ENCODE measurements at places on chromosomes 7 and 10.

GRCh38 chr10:92844746-92845145 lies 3.6 kb upstream of the EXOC6 start:
- no peak for DNase-seq

GRCh38 chr10:101007099-101007711 lies 7.6 kb downstream of the LZTS2 start:
- no peak for DNase-seq

DNA sequence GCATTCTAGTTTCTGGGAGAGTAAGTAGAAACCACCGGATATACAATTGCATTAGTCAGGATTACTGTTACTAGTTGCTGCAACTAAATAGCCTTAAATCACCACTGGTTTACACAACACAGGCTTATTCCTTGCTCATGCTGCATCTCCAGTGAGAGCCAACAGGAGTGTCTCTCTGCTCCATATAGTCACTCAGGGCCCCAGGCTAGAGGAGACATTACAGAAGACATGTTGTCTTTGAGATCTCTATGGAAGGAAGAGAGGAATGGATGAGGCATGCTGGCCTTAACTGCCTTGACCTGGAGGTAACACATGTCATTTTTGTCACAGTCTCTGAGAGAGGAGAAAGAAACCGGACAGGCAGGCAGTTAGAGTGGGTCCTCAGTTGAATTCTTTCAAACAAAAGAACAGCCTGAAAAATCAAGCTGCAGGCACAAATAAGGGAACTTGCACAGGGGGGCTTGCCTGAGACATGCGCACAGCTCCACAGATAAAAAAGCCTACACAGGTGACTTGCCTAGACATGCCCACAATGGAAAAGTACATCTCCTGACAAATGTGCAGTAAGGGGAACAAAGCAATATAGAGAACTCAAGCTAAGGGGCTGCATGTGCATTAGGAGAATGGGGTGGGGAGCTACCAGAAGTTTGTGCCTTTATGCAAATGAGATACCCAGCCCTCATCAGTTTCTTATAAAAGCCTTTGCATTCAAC lies 348.0 kb downstream of the TYW1 start:
- no peak for DNase-seq

- no peak for DNase-seq
Measured at GRCh38 chr10:118832241-118832651, 77.5 kb upstream of the CACUL1 start.

- no peak for DNase-seq
Measured at GRCh38 chr10:81866753-81867152, 8.2 kb upstream of the NRG3 start.

- DNase-seq, result no peak
Measured at GRCh38 chr10:116630020-116630419, 9.3 kb downstream of the PNLIPRP2 start.

DNA sequence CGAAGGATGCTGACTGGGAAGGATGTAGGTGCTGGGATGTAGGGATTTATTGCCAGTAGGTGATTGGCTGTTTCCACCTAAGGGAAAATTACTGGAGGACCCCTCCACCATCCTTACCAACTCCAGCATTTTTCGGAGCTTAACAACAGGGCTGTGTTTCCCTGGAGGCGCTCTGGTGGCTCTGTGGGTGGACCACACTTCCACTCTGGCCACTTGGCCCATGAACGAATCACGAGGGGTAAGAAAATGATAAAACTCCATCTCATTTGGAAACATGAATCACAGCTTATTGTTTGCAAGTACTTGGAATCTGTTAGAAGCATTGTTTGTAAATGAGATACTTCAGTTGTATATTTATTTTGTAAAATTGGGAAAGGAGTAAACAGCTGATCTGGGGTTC lies 3.0 kb downstream of the DOCK1 start:
- no peak for DNase-seq

GRCh38 chr7:158602905-158603772 lies 15.5 kb upstream of the PTPRN2 start:
- DNase-seq, result no peak

GRCh38 chr10:9449530-9449929 lies 1395.0 kb downstream of the GATA3 start:
- DNase-seq, result no peak

- DNase-seq, result no peak
Measured at GRCh38 chr10:122688293-122688989, 11.2 kb downstream of the C10orf120 start.

DNA sequence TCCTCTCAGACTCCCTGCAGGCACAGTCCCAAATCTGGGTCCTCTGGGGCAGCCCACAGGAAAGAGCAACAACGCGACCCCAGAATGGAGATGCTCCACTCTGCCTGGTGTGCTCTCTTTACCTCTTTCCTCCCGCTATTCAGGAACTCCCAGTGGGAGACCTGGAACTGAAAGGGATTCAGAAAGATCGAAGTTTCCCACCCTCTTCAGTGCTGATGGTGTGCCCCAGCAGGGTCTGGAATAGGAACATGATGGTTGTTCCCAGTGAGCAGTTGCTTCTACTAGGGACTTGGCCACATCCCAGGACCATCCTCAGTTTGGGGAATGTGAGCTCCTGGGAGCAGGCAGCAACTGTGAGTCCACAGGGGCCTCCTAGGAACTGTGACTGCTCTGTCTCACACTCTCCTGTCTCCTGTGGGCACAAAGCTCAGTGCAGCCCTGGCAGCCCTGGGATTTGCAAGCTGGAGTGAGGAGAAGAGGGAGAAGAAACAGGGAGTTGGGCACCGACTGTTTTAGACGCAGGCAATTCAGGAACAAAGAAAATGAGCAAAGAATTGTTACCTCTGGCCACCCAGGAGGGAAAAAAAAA lies 17.9 kb downstream of the OR6V1 start:
- no peak for DNase-seq

DNA sequence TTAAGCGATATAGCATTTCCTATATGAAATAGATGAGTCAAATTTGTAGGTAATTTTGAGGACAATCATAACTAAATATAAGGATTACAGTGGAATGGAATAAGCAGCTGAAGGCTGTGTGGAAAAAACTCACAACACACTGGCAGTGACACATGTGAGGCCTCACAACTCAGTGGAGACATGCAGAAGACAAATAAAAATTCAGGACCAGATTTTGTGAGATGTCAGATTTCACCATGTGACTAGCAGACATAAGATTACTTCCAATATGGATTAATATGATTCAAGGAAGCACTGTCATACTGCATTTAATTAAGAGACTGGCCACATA lies 17.6 kb downstream of the ERLIN1 start:
- DNase-seq, result no peak

GRCh38 chr10:79107736-79108264 lies 39.0 kb downstream of the ZMIZ1 start:
- no peak for DNase-seq

DNA sequence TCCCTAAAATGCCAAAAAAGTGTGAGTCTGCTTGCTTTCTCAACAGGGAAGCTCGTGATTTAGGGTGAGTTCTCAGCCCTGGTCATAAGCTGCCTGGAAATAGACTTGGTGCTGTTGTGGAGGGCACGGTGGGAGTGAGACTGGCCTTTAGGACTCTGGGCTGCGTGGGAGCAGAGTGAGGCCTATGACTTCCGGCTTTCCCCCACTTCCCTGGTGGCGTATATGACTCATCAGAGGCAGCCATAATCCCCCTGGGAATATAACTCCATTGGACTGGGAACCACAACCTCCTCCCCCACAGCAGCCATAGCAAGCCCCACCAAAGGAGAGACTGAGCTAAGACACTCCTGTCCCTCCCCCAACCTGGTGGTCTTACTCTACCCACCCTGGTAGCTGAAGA lies 95.0 kb downstream of the PON1 start:
- no peak for DNase-seq

DNA sequence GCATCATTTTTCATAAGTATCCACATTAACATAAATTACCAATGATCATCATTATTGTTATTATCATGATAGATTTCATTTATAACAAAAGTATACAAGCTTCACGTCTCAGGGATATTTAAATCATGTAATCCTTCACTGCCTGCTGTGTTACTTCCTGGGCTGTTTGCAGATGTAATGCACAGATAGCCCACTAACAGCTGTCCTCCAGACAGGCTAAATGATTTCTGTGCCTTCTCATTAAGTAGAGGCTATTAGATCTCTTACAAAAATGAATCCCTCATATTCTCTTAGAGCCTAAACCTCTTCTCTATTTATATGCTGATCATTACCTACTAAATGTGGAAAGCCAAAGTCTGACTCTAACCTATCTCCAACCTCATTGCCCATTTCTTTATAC lies 9.3 kb downstream of the PCLO start:
- DNase-seq, result no peak

GRCh38 chr10:112223725-112224124 lies 40.2 kb upstream of the GPAM start:
- DNase-seq, result no peak

DNA sequence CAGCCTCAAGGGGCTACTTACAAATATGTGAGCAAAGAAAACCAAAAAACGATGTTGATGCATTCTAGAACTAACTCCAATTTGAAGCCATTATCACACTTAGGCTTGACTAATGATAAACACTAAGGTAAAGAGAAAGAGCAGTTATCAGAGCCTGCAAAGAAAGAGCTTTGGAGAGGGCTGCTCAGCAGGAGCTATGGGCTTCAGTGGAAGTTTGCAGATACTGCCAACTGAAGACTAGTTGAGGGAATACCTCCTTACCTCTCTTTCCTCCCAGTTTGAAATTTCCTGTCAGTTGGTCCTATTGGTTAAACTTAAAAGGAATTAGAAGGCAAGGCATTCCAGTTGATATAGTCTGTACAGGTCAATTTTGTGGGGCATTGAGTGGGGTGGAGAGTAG lies 498.1 kb upstream of the POT1 start:
- DNase-seq, result no peak

DNA sequence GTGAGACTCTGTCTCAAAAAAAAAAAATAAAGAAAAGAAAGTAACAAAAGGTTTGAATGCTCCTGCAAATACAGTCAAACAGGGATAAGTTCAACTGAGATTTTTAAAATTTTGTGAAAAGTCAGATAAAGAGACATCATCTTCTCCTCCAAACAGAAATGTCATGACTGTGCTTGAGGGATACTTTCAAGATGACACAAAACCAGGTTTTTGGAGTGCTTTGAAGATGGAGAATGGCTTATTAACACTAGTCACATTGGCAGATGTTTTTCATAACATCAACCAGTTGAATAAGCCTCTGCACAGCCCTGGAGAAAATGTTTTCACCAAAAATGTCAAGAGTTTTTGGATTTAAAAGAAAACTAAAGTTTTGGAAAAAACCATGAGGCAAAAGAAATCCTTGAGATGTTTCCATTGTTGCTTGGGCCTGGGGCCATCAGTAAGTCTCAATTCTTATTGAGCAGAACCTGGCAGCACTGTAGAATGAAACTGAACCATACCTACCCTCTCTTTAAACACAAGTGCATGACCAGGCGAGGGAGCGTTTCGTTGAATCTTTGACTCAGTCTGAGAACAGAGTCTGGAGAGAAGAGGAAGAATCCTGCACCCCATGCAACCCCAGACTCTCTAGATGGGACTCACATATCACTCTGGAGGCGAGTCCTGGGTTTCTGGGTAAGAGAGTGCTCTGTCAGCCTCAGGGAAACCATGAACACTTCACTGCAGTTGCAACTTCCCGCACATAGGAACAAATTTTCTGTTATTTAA lies 37.4 kb upstream of the PRKCQ start:
- DNase-seq, result peak; percentile 51

DNA sequence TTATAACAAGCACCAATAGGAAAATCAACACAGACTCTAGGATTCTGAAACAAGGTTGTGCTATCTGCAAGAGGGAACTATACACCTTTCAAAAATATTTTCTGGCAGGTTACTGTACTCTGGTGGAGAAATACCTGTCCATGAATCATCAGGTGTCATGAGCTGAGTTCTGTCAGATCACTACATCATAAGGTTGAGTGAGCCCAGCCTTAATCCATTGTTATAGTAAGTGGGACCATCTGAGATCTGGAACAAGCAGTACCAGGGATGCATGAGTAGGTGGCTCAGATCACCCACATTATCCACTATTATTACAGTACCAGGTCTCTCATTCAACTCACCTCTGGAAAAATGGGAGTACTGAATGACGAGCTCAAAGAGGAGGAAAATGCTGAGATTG lies 212.4 kb downstream of the DGKI start:
- no peak for DNase-seq

DNA sequence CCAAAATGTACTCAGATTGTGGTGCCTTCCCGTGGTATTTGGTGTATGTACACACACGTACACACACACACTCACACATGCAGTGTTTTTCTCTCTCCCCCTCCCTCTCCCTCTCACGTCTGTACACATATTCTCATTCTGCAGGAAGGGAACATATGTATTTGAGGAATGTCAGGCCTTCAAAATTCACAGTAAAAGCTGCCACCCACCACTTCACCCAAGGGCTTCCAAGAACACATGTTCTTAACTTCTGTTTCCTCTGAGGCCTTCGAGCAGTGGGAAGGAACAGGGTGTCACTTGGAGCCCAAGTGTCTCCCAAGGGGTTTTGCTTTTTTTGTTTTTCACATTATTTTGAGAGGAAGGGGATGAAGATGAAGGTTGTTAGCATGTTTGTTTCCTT lies 198.9 kb downstream of the TCF7L2 start:
- no peak for DNase-seq

GRCh38 chr10:29546773-29547313 lies 87.9 kb downstream of the SVIL start:
- DNase-seq, result no peak

- no peak for DNase-seq
Measured at GRCh38 chr10:6700066-6700465, 120.0 kb upstream of the PRKCQ start.

- no peak for DNase-seq
Measured at GRCh38 chr10:44477046-44477425, 92.1 kb upstream of the CXCL12 start.

DNA sequence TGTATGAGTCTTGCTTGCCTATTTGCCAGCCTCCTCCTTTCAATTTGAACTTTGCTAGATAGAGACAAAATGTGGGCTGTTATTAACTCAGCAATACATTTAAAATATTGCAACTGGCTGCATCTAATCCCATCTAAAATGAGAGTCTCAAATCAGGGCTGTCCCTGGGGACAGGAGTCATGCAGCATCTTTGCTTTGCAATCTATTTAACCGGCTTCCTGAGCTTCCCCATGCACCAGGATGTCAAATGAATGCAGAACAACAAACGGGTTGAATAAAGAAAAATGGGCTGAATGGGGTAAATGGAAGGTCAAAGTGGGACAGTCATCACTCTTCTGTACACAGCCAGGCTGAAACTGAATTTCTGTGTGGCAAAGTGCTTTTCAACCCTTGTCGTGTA lies 89.2 kb downstream of the AOAH start:
- DNase-seq, result no peak

GRCh38 chr7:31979690-31980330 lies 90.4 kb downstream of the PDE1C start:
- no peak for DNase-seq

DNA sequence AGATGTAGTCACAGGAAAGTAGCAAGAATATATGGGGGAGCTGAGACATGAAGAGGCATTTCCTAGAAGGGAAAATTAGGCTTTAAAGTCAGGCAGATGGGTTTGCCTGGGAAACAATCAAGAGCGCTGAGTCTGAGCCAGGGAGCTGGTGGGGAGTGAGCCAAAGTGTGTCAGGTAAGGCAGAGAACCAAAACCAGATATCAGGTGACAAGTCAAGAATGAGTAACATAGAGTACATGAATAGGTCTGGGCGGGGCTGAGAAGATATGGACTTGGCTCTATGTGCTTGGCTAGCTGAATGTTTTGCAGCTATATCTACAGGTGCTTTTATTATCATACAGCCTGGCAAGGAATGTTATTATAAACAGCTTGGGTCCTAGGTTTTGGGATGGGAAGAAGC lies 49.3 kb downstream of the GPR141 start:
- DNase-seq, result no peak

Measured in stimulated activated CD4-positive, alpha-beta T cell treated with anti-CD3 and anti-CD28 coated beads, Interleukin-1b, Interleukin-23, amount 100 ng/mL, for 48 hours (primary cell).